ENCODE measurements at places on chromosomes 4 and X. TPM values are rescaled to one million over a fixed set of nuclear protein-coding genes. Genes with fewer than 3 reads are reported as not detected.

GRCh38 chr4:15250021-15250441, 177.8 kb upstream of the C1QTNF7 start:
- no peak for DNase-seq

GRCh38 chr4:127250577-127250976, 382.2 kb upstream of the INTU start:
- no peak for DNase-seq

GRCh38 chr4:125283707-125284279, 31.0 kb upstream of the FAT4 start:
- DNase-seq = peak; percentile 56

DNA sequence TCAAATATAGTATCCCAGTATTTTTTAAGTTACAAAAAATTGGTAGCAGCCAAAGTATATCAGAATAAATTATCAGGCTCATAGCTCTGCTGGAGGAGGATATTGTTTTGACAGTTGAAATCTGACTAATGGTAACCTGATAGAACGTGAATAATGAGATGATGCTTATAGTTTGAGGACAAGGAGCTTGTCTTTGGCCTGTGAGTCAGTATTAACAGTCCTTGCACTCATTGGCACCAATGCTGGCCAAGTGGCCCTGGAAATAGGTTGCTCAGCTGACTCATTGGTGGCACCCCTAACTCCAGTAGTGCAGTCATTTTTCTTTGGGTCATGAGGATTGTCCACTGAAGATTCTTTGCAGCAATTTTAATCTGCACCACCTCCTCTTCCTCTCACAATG, 203.3 kb upstream of the JADE1 start:
- DNase-seq = peak; percentile 90

DNA sequence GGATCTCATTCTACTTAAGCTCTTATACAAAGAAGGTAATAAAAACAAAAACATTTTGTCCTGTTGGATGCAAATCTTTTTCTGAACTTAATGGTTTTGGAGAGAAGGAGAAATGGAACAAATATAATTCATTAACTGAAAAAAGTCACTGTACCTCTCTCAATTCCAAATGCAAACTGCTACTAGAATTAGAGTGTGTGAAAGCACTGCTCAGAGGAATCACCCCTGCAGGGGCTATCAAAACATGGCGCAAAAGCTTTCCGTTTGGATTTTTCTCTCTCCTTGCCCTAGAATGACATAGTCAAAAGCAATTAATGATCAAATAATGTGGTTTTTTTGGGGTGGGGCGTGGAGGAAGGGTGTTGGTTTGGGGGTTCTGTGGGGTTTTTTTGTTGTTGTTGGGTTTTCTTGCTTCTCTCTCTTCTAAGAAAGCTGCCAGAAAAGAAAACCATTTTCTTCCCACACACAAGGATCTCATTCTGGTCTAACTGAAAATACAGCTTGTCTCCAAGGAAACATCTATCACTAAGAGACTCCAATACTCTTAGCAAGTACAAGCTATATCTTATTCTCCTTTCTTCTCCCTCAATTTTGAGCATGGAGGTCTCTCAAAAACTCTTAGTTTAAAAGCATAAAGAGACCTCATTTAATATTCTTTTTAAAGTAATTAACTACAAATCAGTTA, 41.6 kb downstream of the USP46 start:
- DNase-seq = no peak

DNA sequence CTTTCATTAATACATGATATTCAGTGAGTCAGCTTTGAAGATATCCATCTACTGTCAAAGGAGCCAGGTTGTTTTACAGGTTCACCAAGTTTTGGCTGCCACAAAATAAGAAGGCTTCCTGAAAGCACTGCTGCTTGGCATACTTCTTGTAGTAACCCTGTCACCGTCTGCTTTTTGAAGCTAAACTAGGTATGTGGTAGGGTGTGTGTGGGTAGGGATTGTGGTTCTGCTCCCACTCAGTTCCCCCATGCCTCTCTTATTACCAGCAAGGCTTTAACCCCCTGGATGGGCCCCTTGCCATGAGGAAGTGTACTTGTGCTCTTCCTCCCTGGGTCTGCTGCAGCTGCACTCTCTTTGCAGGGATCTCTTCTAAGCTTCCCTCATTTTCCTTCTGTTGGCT, 191.2 kb downstream of the BANK1 start:
- DNase-seq = peak; percentile 86

GRCh38 chr4:164424846-164425245, 329.1 kb upstream of the SMIM31 start:
- no peak for DNase-seq

DNA sequence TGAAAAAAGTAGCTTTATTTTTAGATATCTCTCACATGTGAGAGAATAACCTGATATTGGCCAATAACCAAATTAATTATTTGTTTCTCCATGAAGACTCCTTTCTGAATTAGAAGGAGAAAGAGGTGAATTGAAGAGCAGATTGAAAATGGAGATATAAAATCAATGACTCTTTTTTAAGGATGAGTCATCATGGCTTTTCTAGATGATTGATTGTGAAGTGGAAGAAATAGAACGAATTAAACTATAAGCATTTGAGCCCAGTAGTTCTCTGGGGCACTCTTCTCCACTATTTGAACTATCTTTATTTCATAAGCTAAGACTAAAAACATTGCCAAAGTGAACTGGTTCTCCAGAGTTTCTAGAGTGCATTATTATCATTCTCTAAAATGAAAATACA, 137.2 kb upstream of the EDNRA start:
- no peak for DNase-seq

DNA sequence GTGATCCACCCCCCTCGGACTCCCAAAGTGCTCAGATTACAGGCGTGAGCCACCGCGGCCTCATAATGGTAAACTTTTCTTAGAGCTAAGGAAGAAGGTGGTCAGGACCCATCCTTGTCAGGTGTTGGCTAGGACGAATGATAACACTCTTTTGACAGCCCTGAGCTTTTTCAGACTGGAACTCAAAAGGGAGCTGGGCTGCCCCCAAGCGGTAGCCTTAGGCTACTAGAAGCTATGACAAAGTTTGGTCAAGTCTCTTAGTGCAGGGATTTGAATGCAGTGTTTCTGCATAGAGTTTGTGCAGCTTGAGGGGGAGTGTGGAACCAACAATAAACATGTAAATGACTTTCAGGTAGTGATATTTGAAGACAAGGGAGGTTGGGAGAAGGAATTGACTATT, 11.8 kb upstream of the HSD17B10 start:
- no peak for DNase-seq

DNA sequence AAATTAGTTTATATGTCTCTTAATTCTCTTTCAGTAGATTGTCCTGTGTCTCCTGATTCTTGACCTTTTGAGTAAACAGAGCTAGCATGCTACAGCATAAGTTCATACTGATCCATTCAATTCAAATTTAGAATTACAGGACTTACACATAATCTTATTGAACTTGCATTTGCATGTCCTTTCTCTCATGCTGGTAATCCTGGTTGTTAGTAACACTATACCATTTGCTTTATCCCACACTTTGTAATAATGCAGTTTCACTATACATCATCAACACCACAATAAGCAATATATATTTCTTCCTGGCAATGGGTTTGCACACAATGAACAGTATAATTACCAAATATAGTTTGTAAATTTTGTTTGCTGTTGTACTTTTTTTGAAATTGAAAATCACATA, 937.2 kb upstream of the GRID2 start:
- DNase-seq = no peak

The HTN3 gene
- total RNA-seq = not detected

The PCDH11X gene
- total RNA-seq = not detected

The SOWAHD gene
- total RNA-seq = under 0.01 TPM

The CENPVL1 gene
- not detected for total RNA-seq
